ENCODE measurements at places on chromosomes 2 and 18.

DNA sequence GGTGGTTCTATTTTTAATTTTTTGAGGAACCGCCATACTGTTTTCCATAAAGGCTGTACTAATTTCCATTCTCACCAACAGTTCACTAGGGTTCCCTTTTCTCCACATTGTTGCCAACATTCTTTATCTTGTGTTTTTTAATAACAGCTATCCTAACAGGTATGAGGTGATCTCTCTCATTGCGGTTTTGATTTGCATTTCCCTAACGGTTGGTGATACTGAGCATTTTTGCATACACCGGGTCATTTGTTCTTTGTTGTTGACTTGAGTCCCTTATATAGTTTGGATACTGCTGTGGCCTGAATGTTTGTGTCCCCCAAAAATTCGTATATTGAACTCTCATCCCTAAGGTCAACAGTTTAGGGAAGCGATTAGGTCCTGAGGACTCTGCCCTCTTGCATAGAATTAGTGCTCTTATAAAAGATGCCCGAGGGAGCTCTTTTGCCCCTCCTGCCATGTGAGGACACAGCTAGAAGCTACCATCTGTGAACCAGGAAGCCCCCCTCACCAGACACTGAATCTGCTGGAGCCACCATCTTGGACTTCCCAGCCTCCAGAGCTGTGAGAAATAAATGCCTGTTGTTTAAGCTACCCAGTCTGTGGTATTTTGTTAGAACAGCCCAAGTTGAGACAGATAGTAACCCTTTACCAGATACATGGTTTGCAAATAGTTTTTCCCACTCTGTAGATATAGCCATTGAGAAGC, 4.7 kb downstream of the IMP4 start:
- DNase-seq = no peak

- peak; percentile 18 for DNase-seq
Observed at GRCh38 chr2:172970660-172971059, 105.0 kb upstream of the MAP3K20 start.

DNA sequence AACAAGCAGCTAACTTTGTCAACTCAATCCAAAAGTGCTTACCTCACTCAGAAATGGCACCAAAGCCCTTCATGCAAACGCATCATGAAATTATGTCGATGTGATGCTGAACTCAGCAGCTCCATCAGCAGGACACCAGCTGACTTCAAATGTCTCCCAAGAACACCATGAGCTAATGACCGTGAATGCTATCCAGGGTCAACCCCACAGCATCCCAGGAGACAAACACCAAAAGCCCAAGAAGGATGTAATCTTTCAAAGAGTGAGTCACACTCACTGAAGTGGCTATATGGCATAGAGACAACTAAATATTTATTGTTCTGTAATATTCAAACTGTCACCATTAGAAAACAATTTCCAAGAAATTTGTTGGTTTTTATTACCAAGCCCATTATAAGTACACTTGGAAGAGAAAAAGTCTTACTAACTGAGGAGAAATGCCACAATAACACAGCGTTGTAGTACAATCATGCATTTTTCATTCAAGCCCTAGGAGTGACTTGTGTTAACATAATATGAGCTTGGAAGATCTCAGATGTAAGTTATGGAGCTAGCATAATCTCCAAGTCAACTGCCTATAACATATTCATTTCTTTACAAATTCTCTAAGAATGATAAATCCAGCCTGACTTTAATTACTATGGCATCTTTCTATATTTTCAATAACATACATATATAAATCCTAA, 165.0 kb upstream of the CCDC68 start:
- DNase-seq = no peak

- DNase-seq = peak; percentile 40
Observed at GRCh38 chr2:30072250-30072842, 74.5 kb upstream of the YPEL5 start.

DNA sequence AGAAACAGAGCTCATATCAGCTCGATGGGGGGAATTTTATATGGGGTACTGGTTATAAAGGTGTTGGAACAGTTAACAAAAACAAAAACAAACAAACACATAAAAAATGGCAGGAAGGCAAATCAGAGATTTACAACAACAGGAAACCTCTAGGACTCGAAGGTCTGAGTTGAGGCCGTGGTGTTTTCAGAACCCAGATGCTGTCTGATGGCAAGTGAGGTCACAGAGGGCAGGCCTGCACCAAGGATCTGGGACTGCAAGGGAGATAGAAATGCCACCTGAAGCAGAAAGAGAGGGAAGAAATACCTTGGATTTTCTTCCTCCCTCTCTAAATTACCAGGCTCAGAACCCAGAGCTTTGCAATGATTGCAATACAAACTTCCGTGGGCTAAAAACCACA, 429.5 kb downstream of the ZNF521 start:
- DNase-seq = no peak

DNA sequence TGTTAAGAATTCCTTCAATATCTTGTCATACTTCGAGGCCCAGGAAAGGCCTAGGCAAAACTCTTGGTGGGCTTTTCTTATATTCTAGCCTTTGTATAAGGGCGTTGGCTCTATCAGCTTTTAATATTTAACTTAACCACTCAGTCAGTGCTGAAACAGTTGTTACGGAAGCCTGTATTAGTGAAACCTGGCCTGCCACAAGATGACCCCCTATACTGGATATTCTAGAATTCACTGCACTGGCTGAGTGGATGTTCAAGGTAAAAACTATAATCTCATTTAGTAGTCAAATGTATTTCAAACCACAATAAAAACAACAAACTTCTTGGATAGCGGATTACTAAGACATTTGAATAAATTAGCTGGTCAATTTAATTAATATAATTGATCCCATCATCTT, 91.7 kb upstream of the HNMT start:
- no peak for DNase-seq

DNA sequence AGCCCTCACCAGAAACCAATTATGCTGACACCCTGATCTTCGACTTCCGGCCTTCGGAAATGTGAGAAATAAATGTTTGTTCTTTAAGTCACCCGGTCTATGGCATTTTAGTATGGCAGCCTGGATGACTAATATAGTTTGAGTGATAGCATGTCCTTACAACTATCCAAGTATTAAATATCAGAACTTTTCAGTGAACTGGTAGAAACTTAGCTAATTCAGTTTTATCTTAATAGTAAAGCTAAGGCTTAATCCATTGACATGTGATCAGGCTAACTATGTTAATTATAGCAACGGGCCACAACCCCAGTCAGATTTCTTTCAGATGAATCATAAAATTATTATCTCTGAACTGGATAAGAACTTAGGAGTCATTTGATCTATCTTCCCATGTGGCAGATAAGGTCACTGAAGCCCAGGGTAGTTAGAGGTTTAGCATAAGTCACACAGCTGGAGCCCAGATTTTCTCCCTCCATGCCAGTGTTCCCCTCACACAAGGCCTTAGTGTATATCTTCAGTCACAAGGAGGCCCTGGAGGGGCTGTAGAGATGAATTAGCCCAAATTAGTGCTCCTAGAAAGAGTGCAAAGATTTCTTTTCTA, 40.7 kb upstream of the UPP2 start:
- DNase-seq = no peak

- no peak for DNase-seq
Observed at GRCh38 chr2:18290386-18290785, 270.1 kb downstream of the RDH14 start.

DNA sequence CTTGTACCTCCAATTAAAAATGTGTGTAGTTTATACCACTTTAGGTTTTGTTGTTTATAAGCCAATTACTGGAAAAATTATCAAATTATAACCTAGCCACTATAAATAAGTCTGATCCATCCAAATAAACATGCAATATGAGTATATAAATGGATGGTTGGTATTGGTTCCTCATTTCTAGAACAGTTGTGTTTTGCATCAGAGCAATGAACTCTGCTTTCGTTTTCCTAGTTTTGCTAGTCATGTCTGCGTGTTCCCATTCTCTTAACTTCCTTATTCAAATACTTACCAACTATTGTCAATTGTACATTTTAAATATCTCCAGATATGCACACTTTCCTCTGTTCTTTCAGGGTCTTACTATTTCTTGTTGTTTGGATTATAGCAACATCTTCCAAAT, 641.7 kb downstream of the NR4A2 start:
- no peak for DNase-seq

- DNase-seq = no peak
Observed at GRCh38 chr2:118880501-118880900, 33.1 kb upstream of the EN1 start.

DNA sequence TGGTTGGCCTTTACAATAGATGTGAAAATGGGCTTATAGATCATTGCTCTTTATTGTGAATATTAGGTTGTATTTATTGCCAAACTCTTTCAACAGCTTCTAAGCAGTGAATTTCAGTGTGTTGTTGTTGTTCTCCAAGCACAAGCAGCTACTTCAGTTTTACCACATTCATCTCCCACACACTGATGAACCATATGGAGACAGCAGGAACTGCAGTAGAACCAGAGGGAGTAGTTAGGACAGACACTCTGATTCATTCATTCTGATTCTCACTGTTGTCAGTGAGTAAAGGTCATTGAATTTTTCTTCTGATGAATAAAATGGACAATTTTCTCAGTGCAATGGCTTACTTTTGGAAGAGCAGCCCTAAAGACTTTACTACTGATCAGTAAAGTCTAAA, 40.2 kb downstream of the CCDC74A start:
- no peak for DNase-seq

DNA sequence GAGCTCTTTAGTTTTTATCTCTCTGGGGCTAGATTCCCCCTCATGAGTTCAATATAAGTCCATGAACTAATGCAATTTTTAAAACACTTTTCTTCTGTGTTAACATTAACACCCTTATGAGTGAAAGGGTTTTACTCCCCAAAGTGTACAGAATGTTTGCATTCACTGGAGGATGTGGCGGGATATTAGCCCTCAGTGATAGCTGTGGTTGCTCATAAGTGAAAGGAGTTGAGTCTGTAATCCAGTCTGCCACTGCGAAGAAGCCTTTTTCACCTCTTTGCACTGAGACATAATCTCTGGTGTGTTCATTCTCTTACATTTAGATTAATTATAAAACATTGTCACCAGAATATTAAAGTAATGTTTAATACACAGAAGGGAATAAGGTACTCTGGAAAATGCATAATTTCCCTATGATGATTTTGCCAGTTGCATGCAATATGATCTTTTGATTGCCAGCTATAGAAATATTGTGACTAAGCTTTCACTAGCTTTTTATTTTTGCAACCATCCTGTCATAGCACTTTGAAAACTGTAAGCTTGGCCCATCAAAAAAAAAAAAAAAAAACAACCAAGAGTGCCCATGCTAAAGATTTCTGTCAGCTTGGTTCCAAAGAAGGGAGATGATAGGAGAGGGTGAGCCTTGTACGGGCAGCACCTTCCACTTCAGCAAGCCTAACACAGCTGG, 113.2 kb downstream of the BCL11A start:
- DNase-seq = no peak

DNA sequence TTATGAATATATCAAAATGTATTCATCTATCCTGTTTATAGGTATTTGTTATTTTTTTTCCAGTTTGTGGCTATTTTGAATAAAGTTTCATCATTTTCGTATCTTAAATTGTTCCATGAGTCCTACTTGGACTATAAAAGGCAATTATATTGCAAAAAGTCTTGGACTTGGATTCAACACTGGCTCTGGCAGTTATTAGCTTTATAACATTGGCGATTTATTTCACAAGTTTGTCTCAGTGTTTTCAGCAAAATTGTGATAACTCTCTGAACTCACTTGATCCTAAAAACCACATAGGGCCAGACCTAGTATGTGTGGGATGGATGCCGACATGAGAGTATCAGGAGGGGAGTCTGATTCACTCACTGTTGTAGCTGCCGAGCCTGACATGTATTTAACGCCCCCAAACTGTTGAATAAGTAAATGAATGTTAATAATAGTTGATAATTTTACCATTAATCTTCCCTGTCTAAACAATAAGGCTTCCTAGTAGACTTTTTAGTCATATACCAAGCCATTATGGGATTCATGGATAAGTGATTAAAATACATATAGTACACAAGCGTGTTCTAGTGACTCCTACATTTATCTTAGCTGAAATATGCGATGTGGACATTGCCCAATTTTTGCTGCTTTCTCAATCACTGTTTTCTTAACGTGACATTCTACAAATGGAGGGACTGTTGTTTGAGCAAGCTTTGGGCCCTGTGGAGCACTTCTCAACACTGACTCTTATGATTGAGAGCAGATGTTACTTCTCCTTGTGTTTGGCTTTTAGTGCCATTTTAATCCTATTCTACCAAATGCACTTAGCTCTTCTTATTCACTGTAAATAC, 907.6 kb downstream of the EPHA4 start:
- DNase-seq = no peak

GRCh38 chr2:63819765-63820717, 21.7 kb upstream of the UGP2 start:
- no peak for DNase-seq
